ENCODE measurements at places on chromosomes 13 and 19.

DNA sequence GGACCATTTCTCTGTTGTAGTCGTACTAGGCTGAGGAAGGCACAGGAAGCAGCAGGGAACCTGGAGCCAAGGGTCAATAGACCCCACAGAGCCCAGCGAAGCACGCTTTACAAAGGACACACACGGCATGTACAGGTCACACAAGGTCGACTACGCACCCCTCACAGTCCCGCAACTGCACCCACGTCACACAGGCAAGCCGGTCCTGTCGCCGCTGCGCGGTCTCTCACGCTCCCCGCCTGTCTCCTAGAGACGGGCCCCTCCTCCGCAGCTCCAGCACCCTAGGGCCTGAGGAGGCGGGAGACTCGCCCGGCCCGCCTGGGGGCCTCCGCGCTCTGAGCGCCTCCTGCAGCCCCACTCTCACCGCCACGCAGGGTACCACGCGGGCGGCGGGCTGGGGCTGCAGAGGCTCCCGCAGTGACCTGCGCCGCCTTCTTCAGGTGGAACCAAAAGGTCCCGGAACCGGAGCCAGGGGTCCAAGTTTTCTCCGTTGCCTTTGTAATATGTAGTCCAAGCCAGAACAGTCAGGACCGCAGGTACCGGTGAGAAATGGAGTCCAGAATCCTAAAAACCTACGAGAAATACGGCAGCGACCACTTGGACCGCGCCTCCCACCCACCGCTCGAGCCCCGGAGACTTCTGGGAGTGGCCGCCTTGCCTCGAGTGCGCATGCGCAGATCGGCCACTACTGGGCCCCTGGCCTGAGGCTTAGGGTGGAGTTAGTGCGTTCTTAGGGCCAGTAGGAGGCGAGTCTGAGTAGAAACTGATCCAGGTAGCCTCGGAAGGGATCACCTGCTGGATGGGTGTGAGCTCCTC lies at the start of gene ZNF607:
Gene ZNF607 (minus strand): TSS at position 651 of the 816 bp plus-strand sequence. CDS start 8,143 bp downstream, outside the sequence.
- DNase-seq: peak; percentile 91

- no peak for DNase-seq
These were observed 136.1 kb upstream of the IRS2 start for GRCh38 chr13:109922518-109922917.

DNA sequence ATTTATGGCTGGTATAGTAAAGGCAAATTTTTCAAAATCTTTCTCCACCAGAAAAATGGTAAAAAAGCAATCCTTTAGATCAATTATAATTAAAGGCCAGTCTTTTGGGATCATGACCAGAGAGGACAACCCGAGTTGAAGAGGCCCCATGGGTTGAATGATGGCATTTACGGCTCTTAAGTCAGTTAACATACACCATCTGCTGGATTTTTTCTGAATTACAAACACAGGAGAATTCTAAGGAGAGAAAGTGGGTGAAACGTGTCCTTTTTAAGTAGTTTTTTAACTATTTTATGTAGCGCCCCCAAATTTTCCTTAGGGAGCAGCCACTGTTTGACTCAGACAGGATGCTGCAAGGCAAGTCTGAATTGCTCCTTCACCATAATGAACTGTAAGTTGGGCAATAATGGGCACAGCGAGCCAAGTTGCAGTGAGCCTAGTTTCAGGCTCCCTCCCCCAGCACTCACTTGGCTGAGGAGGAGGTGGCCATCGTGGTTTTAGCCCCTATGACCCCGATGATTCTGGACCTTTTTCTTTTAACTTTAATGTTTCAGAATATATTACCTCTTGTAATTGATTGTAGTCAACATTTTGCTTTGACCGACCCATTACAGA lies 13.6 kb upstream of the ZNF611 start:
- peak; percentile 34 for DNase-seq

DNA sequence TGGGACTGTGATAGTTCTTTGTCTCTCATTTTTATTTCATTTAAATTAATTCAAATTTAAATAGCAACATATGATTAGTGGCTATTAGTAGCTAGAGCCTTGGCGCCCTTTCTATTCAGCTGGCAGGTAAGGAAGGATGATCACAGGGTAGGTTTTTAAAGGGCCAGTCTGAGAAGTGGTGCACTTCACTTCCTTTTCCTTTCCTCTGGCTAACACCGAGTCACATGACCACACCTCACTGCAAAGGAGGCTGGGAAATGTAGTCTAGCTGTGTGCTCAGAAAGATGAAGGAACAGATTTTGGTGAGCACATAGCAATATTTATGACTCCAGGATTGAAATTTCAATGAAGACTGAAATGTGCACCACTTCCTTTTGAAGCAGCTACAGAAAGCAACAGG lies 128.7 kb downstream of the TSHZ3 start:
- DNase-seq: no peak

GRCh38 chr13:21522130-21522529 lies 63.0 kb upstream of the ZDHHC20 start:
- no peak for DNase-seq

DNA sequence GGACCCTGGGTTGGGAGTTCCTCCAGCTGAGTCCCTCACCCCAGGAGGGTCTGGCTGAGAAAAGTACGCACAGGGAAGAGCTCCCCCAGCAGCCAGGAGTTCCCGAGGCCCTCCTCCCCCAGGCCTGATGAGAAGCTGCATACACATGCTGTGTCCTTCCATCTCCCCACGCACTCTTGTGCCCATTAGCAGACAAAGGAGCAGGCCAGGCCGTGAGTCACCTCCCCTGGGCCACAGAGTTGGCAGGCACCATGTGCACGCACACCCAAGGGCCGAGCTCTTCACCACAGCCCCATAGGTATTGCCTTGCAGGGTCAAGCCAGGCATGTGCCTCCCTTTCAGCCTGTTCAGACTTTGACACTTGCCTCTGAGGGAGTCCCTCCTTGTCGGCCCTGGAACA lies 17.5 kb downstream of the MAU2 start:
- DNase-seq: peak; percentile 71

GRCh38 chr13:49927755-49928154 lies 8.4 kb downstream of the SPRYD7 start:
- DNase-seq: peak; percentile 88

- no peak for DNase-seq
These were observed 83.5 kb downstream of the SACS start for GRCh38 chr13:23350009-23350408.

DNA sequence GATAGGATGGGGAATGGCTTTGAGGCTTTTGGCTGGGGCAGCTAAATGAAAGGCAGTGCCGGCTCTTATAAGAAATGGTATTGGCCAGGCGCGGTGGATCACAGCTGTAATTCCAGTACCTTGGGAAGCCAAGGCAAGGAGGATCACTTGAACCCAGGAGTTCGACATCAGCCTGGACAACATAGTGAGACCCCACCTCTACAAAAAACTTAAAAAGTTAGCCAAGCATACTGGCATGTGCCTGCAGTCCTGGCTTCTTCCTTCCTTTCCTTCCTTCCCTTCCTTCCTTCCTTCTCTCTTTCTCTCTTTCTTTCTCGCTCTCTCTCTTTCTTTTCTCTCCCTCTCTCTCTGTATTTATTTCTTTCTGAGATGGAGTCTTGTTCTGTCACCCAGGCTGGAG lies 3.1 kb downstream of the CA11 start:
- DNase-seq: no peak

DNA sequence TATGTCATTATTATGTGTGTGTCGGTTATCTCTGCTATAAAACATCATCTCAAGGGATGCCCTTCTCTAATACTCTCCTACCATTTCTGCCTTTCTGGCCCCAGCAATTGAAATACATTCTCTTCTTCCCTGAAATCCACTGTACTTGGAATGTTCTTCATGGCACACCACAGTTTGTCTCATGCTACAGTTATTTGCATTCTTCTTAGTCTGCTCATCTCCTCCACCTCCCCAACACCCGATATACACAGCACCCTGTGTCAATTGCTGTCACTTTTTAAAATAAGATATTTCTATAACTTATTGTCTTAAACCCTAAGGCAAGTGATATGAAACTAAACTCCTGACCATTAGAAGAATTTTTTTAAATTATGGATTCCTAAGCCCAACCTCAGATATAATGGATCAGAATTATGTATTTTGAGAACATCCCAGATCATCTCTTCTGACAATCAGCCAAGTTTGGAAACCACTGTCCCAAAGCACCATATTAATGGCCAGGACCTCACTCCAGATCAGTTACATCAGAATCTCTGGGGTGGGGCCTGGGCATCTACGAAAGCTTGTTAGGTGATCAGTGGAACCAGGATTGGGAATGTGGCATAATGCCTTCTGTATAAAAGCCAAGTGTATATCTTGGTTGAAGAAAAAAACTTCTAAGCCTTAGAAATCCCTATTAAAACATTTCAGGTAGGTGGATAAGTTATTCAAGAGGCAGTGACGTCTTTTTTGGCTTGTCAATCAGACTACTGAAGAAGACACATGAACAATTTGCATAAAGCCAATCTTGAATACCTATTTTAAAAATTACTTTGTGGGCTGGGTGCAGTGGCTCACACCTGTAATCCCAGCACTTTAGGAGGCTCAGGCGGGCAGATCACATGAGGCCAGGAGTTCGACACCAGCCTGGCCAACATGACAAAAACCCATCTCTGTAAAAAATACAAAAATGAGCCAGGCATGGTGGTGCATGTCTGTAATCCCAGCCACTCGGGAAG lies 30.0 kb upstream of the KBTBD7 start:
- peak; percentile 74 for DNase-seq

- DNase-seq: peak; percentile 48
These were observed 726 bp upstream of the UFM1 start for GRCh38 chr13:38348861-38349389.

GRCh38 chr19:46785980-46786235 lies 2.5 kb downstream of the SLC1A5 start:
- DNase-seq: no peak

GRCh38 chr19:19470579-19470978 lies 44.8 kb downstream of the TSSK6 start:
- no peak for DNase-seq

- DNase-seq: no peak
These were observed 221.2 kb downstream of the DCLK1 start for GRCh38 chr13:35909837-35910540.

DNA sequence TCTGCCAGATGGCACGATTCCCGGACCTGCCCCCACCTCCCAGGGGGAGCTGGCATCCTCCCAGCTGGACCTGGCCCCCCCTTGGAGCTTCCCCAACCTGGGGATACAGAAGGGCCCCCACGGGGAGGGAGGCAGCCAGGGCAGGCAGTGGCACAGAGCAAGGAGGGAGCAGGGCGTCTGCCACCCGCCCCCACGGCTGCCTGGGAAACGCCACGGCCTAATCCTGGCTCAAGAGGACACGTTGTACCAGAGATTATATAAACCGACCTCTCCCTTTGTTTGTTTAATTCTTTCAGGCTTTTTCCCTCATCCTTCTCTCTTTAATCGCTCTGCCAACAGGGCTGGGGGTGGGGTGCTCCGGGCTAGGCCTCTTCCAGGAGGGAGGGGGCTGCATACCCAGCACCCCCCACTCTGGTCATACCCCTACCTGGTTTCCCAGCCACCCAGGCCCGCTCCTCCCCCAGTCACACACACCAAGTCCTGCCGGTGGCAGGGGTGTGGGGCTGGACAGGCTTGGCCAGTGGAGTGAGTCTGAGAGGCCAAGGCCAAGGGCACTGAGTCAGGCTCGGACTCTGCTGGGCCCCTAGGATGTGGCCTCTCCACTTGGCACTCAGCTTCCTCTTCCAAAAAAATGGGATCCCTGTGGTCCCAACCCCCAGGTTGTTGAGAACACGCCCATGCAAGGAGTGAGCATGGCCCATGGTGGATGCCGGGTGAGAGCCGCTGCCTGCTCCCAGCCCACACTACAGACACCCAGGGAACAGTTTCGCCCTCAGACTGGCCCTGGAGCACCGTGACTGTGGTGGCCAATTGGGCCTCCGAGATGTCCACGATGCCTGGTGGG lies 29.5 kb upstream of the NFIC start:
- DNase-seq: peak; percentile 75

DNA sequence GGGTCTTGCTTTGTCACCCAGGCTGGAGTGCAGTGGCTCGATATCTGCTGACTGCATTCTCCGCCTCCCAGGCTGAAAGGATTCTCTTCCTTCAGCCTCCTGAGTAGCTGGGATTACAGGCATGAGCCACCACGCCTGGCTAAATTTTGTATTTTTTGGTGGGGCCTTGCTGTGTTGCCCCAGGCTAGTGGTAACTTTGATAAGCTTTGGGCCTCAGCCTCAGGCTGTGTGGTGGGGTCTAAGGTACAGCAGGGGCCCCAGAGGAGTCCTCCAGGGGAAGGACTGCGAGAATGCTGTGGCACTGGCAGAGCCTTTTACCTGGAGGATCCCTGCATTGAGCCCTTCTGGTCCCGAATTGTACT lies 7.2 kb downstream of the DOT1L start:
- DNase-seq: no peak

GRCh38 chr13:40812102-40812501 lies 22.7 kb downstream of the SLC25A15 start:
- DNase-seq: no peak

GRCh38 chr19:4233282-4233853 lies 4.0 kb downstream of the EBI3 start:
- no peak for DNase-seq

- peak; percentile 16 for DNase-seq
These were observed 839 bp upstream of the CKAP2 start for GRCh38 chr13:52454459-52454819.

- DNase-seq: peak; percentile 97
These were observed 82.5 kb downstream of the AKAP11 start for GRCh38 chr13:42354241-42355091.

DNA sequence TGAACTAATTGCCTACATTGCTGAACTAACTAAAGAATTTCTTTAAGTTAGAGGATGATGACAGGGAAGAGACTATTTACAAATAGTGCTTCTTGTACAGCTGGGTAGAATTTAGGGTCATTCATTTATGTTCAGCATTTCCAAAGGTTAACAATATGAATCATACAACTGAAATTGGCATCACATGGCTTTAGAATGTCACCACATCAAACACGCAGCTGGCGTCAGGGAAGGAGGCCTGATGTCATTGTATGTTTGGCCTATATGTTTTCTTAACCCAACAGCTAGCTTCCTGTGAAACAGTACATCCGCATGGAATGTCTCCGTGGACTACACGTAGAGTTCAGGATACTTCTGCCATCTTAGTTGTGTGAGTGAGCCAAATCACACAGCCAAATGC lies 99.0 kb upstream of the TNFSF11 start:
- DNase-seq: peak; percentile 90

DNA sequence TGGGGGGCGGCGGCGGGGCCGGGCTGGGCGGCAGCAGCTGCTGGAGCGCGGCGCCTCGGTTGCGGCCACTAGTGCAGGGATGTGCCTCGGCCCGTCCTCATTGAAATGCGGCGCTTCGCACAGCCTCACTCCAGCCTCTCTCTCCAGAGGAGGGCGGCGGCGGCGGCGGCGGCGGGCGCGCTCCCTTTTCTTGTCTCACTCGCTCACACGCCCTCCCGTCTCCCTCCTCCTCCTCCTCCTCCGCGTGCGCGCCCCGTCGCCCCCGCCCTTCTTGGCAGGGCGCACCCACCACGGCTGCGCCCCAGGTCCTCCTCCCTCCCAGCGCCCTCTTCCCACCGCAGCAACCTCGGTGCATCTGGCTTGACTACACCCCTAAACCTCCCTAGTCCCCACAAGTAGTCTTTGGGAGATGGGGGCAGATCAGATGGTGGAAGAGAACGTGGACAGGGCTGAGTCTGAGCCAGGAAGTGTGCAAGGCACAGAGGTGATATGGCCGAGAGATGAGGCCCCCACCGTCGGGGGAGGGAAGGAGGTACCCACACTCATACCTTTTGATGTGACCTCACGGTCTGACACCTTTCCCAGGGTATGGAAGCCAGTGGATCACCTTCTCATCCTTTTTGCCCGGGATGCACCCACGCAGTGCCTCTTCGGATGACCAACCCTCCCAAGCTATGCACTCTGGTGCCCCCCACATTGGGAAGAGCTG lies at the start of gene DCLK1:
Gene DCLK1 (minus strand): TSS at position 161 of the 709 bp plus-strand sequence.
- peak; percentile 66 for DNase-seq

All from astrocyte of the spinal cord (primary cell).